Stimulated activated CD8-positive, alpha-beta memory T cell treated with anti-CD3 and anti-CD28 coated beads, Interleukin-15, amount 100 ng/mL, for 48 hours (primary cell): ENCODE measurements at places on chromosomes 3 and 15.

GRCh38 chr15:57330619-57331340 lies 45.5 kb upstream of the CGNL1 start:
- DNase-seq = no peak

DNA sequence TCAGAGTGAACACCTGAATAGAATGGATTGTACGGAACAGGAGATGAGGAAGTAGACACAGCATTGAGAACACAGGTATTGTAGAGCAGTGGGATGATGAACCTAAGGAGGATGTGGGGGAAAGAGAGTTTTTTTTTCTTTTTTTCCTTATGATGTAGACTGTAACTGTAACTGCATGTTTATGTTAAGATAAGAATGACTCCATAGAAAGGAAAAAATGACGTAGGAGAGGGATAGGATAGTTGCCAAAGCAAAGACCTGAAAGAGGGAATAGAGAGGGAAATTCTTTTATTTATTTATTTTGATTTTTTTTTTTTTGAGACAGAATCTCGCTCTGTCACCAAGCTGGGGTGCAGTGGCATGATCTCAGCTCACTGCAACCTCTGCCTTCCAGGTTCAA lies 33.2 kb downstream of the APH1B start:
- DNase-seq = no peak

GRCh38 chr15:70722266-70723121 lies 40.9 kb downstream of the UACA start:
- DNase-seq = no peak

DNA sequence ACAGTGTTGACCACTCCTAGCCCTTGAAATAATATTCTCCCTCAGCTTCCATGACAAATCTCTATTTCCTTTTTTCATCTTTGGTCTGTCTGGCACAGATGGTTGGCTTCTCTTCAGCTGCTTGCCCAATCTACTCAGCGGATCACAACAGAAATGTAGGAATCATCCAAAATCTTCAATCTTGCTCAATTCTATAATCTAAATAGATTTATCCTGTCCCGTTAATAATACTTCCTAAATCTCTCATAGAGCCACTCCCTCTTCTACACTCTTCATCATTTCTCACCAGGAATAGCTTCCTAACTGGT lies 3.8 kb downstream of the PEAK1 start:
- no peak for DNase-seq

DNA sequence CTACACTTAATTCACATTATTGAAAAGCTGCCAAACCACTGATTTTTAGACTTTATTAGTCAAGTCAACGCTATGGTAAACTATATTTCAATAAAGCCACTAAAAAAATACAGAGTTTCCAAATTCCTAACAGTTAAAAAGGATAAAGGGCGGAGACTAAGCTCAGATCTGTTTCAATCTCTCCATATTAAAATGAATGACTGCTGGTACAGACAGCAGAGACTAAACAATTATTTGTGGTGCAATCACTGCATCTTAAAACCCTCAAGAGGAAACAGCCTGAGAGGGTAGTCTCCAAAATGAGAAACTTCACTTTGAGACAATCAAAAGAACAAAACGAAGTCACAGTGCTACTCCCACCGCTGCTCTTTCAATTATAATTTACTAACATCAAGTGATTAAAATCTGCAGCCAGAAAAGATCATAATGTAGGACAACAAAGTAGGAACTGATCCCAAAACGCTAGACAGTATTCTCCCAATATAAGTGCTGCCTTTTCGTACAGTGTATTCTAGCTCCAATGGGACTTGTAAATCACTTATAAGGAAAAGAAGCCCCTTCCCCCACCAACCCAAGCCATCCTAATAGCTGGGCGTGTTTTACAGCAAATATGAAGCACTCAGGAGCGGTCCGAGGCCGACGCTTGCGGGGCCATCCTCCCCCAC lies 1.2 kb downstream of the UBP1 start:
- DNase-seq = no peak

DNA sequence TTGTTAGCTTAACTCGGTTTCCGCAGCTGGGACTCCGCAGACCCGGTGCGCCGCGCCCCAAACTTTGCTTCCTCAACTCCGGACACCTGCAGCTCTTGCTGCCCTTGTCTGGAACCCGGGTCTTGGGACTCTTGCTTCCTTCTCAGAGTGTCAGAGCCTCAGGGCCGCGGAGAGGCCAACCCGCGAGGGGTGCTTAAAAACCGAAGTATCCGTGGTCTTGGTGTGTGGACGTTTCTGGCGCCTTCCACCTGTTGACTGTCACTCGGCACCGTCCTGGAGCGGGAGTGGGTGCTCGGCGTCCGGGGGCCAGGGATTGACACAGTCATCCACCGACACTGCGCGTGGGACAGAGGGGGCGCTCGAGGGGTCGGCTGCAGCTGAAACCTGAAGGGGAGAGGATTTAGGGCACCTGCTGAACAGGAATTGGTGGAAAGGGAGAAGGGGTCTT lies 386 bp downstream of the SQOR start:
- peak; percentile 56 for DNase-seq

DNA sequence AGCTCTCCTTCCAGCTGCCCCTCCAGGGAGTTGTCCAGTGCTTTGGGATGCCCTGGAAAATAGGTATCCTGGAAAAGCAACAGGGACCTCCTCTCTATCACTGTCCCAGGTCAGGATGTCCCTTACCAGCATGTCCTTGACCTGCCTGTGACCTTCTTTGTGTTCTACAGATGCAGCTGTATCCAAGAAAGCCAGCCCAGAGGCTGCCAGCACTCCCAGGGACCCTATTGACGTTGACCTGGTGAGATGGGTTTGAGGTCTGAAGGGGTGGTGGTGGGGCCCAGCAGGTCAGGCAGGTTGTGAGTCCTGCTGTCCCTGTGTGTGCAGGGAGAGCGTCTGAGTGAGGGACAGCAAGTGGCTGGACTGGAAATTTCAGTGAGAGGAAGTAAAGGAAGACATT lies 30.2 kb downstream of the PML start:
- DNase-seq = no peak

DNA sequence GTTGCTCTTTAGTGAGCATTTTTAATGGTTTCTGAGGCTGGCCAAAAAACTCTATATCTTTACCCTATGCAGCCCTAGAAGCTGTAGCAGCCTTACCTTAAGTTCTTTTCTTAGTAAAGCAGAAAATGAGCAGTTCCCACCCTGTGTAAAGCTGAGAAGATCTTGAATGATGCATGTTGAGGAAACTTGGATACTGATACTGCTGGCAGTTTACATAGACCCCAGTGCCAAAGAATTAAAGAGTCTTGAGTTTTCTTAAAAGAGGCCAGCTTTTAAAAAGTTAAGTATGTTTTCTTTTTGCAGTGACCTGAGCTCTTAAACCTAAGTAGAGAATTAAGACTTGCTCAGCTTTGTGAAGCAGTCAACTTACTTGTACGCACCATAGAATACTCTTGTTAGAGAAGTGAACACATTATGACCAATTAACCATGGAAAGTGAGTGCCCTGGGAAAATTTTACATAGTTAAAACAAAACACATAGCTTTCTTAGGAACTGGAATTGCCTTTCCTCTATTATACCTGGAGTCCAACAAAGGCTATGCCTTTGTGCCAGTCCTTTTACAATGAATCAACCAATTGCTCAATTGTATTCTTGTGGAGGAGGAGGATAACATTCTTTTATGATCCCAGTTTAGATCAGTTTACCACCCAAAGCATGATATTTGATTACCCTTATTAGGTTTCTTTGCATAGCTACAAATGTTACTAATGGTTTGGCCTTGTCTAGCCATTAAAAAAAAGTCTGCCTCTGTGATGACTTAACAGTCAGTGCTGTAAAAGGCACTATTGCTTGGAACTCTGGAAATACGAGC lies 28.4 kb downstream of the PLS1 start:
- DNase-seq = no peak

GRCh38 chr3:62502315-62503300 lies 129.3 kb upstream of the FEZF2 start:
- no peak for DNase-seq

- DNase-seq = no peak
Observed at GRCh38 chr15:74884428-74885223, 5.2 kb upstream of the MPI start.

DNA sequence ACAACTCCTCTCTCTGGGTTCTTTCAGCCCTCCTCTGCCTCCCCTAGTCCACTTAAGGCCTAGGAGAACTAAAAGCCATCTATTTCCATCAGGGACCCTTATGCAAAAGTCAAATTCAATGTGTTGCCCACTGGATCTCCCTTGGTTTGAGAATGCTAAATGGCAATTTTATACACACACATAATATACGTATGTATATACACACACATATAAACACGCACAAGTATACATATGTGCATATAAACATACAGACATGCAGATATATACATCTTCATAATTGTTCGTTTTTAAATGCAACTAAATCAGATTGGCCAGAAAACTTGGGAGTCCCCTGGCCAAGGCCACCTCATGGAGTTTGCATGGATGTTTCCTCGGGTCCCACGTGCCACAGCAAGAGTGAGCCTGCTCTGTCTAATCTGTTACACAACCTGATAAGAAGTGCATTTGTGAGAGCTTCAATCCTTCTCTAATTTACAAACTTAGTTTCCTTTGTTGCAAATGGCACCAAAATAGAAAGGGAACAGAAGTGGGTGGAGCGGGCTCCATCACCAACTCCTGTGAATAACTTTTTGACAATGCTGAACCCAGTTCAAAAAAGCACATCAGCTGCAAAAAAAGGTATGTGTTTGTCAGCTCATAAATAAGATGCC lies 84.2 kb downstream of the FOXP1 start:
- no peak for DNase-seq

- DNase-seq = no peak
Observed at GRCh38 chr3:8841472-8841871, 72.1 kb upstream of the OXTR start.

GRCh38 chr3:23991683-23992628 lies 46.9 kb downstream of the NR1D2 start:
- no peak for DNase-seq

GRCh38 chr3:10823516-10823818 lies 7.4 kb downstream of the SLC6A11 start:
- DNase-seq = no peak

GRCh38 chr15:56667517-56667916 lies 65.8 kb downstream of the ZNF280D start:
- no peak for DNase-seq

DNA sequence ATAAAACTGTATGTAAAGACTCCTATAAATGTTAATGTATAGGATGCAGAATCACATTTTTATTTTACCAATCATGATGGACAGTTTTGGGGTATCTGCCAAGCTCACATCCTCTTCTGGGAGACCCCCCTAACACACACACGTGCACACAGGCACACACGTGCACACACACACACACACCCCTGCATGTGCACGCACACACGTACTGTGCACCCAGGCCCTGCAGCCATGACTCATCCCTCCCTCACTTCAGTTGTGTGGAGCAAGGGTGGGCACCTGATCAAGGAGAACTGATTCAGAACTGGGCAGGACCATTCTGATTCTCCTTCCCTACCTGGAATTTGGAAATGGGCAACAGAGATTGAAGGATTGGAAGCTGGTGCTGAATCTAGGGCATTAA lies 16.0 kb upstream of the MINDY4B start:
- DNase-seq = no peak

GRCh38 chr15:68852461-68852860 lies 31.8 kb upstream of the ANP32A start:
- no peak for DNase-seq

DNA sequence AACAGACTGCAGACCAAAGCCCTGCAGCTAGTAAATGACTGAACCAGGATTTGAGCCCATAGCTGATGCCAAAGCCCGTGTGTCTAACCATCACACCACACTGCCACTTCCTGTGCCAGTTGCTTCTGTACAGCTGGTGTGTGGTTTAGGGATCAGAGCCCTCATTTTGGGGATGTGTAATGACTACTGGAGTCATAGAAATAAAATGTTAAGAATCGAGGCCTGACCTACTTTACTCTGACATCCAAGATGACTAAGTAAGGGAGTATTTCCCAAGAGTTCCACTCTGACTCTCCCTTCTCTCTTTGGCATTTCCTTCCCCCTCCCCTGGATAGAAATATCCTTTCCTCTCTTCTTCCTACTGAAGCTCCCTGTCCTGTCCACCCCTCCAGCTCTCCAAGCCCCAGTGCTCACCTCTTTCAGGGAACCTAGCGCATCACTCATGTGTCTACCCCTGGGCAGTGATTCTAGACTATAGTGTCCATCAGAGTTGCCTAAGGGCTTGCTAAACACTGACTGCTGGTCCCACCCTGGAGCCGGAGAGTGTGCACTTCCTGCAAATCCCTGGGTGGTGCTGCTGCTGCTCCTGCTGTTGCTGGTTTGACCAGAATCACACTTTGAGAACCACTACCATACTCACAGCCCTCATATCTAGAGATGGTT lies 53.8 kb downstream of the MGLL start:
- DNase-seq = no peak

DNA sequence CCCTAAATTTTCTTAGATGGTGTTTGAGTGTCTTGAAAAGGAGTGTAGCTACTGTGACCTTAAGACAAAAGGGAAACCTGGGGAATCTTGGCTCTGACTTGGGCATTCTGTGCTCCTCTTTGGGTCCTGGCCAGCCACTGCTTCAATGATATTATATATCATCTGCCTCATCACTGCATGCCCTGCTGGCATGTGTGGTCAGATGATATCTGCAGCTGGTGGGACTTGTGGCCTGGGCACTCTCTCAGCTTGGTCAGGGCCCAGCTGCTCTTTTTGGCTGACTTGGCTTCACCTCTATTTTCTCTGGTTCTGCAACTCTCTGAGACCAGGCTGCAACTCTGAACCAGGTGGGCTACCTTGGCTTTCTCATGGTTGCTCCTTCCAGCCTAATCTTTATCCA lies 446.1 kb upstream of the RARB start:
- DNase-seq = no peak

- DNase-seq = no peak
Observed at GRCh38 chr3:861721-862120, 231.1 kb upstream of the CNTN6 start.

- no peak for DNase-seq
Observed at GRCh38 chr3:40206522-40206921, 103.0 kb upstream of the EIF1B start.

- DNase-seq = no peak
Observed at GRCh38 chr3:111668888-111669488, 73.8 kb upstream of the ZBED2 start.
